HuH-7.5 (cell line): ENCODE measurements at places on chromosomes 16 and 17.

GRCh38 chr16:88368994-88369393 lies 13.8 kb upstream of the ZNF469 start:
- DNase-seq, result no peak

- no peak for DNase-seq
These were observed 77.6 kb upstream of the TNRC6C start for GRCh38 chr17:77880711-77881450.

DNA sequence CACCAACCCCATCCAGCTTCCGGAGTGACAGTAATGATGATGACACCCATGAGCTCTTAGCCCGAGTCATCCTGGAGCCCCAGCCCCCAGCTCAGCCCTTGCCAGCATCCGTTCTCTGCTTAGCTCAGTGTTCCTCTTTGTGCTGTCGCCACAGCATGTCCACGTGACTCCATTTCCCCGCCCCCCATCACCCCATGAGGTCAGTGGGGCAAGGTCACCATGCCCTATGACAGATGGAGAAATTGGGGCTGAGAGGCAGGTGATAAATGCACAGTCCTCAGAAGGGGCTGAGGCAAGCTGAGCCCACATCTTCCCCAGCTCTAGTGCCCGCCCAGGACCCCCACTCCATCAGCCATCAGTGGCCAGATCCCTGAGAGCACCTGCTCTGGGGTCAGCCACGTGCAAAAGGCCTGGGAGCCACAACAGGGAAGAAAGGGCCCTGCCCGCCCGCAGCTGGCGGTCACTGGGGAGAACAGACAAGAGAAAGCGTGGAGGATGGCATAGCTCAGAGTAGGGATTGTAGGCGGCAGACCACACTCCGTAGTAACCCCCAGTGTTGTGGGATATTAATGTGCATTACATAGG lies 17.1 kb downstream of the ITGB4 start:
- no peak for DNase-seq

GRCh38 chr17:83036193-83036592 lies 43.2 kb upstream of the METRNL start:
- no peak for DNase-seq

DNA sequence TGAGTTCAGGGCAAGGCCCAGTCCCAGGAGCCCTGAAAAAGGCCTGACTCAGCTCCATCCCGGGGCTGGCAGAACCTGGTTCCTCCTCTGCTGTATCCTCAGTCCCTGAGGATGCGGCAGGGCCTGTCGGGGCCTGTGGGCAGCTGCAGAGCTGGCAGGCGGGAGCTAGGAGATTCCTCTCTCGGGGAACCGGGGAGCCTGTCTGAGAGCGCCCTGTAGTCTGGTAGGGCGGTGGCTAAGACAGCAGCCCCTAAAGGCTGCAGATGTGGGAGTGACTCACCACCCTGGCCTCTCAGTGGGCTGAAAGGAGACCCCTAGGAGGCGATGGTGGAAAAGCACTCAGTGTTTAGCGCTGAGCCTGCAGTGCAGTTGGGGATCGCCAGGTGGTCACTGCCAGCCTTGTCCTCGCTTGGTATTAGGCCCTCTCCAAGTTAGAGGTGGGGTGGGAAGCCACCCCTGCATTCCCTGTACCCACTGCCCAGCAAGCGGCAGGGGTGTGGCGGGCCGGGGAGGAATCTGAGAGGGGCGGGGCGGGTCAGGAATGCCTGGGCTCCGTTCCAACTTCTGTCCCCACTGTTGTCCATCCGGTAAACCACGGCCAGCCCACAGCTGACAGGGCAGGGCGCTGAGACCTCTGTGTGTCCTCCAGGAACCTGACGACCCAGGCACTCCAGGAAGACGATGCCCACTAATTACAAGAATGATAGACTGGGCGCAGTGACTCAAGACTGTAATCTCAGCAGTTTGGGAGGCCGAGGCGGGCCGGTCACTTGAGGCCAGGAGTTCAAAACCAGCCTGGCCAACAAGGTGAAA lies 29.5 kb upstream of the CDH1 start:
- DNase-seq, result peak; percentile 72

GRCh38 chr16:8768283-8768682 lies 29.2 kb downstream of the TMEM186 start:
- no peak for DNase-seq

GRCh38 chr16:54774768-54775167 lies 155.9 kb upstream of the IRX5 start:
- no peak for DNase-seq

DNA sequence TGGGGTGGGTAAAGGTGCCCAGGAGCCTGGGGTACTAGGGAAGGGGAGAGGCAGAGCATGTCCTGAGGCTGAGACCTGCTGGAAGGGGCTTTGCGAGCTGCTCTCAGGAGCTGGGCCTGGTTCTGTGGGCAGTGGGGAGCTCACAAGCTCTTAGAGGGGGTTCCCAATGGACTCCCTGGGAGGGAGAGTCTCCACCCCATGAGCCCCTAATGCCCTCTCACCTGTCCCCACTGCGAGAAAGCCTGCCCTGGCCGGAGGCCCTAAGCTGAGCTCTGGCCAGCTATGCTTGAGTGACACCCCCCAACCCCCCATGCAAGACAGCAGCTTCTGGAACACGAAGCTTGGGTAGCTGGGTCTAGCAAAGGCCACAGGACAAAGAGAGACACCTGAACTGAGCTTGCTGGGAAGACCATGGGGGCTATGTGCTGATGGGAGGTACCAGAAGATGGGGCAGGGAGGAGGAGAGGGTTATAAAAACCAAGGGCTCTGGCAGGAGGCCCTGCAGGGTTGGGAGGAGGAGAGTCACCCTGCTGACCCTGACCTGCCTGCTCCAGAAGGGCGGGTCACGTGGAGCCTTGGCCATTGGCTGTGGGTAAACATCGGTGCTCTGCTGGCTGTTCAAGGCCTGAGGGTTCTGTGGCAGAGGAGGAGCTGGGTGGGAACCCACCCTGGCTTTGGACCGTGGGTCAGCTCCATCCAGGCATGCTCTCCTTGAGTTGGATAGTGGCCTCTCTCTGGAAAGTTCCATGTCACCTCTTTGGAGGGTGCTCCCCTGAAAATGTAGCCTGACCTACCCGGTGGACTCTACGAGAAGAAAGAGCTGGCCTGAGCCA lies 106.7 kb downstream of the RAB11FIP4 start:
- DNase-seq, result peak; percentile 35

DNA sequence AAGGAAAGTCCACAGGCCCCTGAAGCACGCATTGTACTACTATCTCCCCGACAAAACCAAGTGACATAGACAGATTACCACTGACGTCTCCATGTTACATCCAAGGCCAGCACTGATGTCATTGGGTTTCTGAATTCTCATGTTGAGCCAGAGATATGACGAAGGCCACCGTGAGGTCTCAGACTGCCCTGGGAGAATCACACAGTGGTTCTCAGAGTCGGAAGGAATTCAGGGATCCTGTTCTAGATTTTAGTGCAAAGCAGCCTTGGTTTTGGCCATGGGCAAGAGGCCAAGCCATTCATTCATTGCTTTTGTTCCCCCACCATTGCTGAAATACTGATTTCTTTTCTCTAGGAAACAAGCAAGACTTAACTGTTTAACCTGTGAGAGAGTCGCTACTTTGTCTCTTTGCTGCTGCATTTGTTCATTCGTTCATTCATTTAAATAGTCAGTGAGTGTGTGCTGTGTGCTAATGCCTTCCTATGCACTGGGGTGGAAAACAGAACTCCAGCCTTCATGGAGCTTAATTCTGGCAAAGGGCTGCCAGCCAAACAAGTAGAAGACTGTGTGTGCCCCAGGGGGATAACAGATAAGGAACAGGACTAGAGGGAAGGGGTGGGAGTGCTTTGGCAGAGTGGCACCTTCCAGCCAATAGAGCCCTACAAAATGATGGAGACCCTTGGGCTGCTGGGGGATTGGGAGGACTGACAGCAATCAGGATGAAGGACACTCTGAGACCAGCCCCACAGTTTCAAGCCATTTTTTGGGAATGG lies 222.3 kb downstream of the MSI2 start:
- DNase-seq, result no peak

DNA sequence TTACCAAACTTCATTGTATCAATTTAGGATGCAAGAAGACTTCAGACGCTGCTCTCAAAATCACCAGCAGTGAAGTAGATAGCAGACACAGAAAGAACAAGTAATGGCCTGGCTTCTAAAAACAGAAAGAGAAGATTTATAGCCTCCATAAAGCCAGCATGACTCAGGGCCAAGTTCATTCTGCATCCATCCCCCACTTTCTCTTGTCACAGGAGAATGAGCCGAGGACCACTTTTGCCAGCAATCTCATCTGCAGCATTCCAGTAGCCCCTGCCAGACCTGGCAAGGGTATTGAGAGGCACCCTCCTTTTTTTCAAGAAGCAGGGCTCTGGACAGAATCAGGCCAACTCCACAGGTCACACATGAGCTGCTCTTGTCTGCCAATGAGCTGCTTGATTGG lies 355.4 kb upstream of the SOX9 start:
- no peak for DNase-seq

GRCh38 chr17:39628655-39629493 lies 2.1 kb downstream of the PPP1R1B start:
- no peak for DNase-seq

DNA sequence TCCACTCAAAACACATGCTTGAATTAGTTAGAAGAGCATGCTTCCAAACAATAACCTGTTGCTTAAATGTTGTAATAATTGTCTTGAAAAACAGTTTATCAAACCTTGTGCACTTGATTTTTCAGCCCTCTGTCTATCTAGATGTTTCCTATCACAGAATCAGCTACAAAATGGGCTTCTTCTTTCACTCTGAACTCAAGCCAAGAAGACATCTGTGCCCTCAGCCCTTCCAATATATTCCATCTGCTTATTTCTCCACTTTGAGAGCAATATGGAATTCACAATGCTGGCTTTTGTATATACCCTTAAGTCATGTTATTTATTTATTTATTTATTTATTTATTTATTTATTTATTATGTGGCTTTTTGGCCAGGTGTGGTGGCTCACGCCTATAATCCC lies 234.2 kb downstream of the TOX3 start:
- no peak for DNase-seq

DNA sequence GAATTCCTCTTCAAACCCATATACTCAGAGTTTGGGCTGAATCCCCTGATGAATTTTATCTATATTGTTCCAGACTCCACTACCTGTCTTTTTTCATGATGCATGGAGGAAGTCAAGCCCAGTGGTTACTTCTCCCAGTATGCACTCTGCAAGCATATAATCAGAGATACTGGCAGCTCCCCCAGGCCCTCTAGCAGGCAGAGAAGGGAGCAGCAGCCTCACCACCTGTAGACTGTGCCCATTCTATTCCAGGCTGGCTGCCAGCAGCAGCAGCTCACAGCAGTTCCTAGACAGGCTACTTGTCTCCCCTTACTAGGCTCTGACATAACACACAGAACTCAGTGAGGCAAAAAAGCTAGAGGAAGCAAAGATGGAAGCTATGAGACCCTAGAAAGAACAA lies 3.4 kb downstream of the MKS1 start:
- DNase-seq, result no peak

DNA sequence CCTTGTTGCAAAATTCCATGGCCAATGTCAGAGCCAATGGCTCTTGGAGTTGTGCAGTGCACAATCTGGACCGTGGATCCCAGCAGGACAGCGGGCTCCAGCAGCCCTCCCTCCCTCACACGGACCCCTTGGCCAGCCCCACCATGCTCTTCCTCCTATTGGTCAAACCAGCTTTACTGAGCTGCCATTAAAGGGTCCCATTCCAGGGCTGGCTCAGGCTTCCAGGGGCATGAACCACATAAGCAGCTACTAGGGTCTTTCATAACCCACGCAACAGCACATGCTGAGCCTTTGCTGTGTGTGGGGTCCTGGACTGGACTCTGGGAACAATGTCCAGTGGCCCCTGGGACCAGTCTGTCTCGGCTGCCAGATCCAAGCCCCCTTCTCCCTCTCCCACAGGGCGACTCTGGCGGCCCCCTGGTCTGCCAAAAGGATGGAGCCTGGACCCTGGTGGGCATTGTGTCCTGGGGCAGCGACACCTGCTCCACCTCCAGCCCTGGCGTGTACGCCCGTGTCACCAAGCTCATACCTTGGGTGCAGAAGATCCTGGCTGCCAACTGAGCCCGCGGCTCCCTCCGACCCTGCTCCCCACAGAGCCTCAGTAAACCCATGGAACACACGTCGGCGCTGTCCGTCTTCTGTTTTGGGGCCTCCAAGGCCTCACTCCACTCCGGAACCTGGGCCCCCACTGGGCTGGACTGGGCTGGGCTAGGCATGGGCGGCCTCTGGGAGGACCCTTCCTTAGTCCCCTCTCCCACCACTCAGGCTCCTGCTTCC lies 5.7 kb downstream of the CTRB1 start:
- DNase-seq, result peak; percentile 38

DNA sequence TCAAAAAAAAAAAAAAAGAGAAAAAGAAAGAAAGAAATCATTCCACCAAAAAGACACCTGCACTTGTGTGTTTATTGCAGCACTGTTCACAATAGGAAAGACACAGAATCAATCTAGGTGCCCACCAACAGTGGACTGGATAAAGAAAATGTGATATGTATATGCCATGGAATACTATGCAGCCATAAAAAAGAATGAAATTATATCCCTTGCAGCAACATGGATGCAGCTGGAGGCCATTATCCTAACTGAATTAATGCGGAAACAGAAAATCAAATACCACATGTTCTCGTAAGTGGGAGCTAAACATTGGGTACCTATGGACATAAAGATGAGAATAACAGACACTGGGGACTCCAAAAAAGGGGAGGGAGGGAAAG lies 5.7 kb upstream of the C16orf92 start:
- no peak for DNase-seq

DNA sequence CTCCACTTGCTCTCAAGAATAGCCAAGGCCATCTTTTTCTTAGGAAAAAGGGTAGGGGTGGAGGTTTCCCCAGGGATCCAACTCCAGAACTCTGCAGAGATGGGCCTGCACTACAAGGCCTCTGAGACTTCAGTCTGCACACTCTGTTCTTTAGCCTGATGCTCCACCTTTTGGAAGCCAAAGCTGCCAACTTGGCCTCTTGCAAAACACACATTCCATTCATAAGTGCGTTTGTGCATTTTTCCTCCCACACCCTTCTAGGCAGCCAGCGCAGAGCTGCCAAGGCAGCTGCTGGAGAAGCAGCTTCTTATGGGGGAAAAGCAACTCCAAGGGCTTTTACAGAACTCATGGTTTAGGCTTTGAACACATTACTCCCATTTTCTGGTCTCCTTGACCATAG lies 45.3 kb downstream of the REXO5 start:
- DNase-seq, result peak; percentile 13

DNA sequence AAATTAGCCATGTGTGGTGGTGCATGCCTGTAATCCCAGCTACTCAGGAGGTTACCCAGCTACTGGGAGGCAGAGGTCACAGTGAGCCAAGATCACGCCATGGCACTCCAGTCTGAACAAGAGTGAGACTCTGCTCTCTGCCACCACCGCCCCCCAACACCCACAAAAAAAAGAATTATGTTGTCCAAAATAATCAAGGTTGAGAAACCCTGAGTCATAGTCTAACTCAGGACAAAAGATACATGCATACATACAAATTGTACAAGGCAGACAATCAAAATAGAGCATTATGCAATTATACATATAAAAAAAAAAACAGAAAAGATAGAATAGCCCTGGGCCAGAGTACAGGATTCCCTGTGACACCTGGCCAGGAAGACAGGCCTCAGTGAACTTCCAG lies 6.6 kb upstream of the KPNB1 start:
- no peak for DNase-seq
